T1000 (cell line): ENCODE measurements at places on chromosomes 1 and 21.

DNA sequence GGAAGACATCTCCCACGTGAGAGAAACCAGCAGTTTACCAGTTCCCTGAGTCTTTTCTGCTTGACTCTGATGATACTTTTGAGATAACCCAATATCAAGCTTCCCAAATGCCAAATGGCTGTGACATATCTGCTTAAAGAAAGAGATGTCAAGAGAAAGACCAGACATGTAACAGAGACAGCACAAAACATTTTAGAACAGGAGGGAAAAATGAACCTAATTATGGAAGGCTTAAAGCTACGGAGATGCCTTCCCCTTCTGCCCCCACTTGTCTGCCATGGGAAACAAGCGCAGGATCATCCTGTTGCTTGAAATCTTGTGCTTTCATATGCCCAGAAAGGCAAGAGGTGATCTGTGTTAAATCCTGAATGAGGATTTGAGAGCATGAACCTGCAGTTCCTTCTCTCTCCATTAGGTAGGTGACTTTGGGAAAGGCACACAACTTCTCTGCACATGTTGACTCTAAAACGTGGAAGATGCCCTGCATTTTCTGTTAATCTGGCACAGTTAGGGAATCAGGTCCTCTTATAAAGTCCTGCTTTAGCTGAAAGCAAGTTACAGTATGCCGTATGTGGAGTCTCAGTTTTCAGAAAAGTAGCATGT is 46.7 kb upstream of the MTR start:
- DNase-seq: no peak

- DNase-seq: no peak
Observed at GRCh38 chr1:171221665-171222591, 26.4 kb upstream of the FMO1 start.

- peak; percentile 79 for DNase-seq
Observed at GRCh38 chr1:39933956-39934941, 20.7 kb upstream of the MFSD2A start.

DNA sequence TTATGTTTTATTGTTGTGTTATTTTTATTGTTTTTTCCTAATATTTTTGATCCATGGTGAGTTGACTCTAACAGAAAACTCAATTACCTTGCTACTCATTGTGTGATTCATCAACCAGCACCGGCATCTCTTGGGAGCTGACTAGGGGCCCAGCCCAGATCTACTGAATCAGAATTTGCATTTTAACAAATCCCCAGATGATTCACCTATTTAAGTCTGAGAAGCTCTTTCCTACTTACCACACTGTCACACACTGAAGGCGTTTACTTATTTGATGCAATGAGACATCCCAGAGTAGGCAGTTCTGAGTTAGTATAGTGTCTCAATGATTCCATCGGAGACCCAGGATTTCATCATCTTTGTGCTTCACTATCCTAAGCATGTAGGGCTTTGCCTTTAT is 416.6 kb downstream of the RWDD3 start:
- peak; percentile 64 for DNase-seq

- DNase-seq: no peak
Observed at GRCh38 chr1:154863315-154864174, 6.5 kb downstream of the KCNN3 start.

DNA sequence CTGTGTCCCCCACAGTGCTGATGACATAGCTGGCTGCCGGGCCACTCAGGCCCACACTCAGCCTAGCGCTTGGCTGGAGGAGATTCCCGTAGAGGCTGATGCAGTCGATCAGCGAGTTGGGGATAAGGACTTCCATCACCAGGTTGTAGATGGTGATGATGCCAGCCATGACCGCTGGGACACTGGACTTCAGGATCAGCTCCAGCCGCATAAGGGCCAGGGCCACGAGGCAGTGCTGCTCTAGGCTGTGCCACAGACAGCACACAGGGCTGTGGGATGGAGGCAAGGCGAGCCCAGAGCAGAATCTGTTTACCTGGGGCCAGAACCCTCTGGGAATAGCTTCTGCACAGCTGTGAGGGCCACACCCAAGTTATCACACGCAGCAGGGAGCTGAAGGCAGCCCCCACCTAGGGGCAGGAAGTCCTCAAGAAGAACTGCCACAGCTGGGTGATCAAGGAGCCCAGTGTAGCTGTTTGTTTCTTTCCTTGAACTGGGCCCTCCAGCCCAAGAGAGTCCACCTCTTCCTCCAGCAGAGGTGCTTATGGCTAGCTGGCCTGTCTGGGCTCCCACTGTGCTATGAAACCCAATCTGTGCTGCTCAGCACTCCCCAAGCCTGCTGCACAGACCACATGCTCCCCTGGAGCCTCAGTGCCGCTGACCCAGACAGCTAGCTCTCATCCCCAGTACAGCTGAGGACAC is 6.2 kb downstream of the SLC2A1 start:
- no peak for DNase-seq

DNA sequence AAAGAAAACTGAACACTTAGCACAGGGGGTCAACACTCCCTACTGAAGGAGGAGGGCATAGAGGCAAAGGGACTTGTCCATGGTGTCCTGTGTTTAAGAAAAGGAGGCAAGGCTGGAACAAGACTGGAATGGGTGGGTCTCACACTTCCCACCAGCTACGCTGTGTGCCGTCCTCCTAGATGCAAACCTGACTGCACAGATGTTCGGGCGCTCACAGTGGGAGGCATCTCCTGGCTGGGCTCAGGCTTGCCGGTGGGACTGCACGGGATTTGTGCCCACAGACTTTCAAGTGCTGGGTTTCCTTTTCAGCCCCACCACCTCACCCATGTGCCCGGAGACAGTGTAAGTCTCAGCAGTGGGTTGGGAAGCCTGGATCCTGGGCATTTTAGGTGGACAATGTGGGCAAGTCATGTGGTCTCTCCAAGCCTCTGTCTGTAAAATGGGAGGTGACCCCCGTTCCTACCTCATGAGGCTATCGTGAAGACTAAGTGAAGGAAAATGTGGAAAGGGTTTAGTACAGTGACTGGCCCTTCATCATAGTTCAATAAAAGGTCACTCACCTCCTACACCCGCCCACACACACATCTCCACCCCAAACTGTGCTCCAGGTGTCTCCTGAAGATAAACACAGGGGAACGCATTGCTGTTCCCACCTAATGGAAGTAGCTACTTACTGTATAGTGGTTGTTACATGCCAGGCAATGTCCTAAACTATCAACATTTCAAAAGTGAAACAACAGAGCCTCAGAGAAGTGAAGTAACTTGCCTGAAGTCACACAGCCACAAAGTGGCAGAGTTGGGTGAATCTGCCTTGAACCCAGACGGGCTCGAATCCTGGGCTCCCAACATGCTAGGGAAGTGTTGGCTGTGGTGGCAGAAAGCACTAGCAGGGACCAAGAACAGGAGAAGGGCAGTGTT is 36.0 kb downstream of the ATP1A1 start:
- DNase-seq: no peak

- DNase-seq: peak; percentile 69
Observed at GRCh38 chr1:28259934-28260802, 850 bp downstream of the SESN2 start.

DNA sequence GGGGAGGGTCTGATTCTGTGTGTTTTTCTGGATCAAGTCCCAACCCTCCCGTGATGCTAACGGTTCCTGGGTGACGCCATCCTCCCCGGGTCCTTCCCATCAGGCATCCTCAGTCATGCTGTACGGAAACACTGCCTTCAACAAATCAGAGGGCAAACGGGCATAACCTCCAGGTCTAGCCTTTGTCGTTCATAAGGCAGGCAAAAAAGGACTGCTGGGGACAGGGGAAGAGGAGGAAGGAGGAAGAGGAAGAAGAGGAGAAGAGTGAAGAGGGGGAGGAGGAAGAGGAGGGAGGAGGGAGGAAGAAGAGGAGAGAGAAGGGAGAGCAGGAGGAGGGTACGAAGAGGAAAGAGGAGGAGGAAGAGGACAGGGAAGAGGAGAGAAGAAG is 84.4 kb downstream of the ITPKB start:
- DNase-seq: no peak

DNA sequence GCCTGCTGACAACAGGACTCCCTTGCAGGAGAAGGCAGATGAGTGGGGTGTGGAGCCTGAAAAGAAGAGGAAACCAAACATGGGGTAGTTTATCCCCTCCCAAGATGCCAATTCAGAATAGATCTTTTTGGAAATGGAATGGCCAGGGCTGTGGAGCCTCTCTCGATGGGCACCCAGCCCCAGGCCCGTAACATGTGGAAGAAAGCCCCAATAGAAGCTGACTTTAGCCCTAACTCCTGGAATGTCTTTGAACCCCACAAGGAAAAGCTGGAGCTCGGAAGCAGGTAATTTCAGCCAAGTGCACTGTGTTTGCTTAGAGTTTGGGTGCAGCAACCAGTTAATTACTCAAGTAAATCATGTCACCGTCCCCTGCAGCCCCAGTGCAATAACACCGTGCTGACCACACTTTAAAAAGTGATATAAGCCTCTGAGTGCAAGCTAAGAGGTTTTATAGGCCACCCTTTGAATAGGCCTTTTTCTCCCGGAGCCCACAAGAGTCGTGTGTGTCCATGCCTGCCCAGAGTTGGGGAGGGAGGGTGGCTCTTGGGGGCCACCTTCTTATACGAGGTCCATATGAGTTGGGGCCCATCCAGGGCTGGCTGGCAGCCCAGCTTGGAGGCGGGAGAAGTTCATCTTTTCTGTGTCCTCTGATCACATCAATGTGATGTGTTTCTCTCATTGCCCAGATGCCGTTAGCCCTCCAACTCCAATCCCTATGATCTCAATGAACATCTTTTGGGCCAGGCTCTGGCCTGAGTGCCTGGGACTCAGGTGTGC is 153.2 kb downstream of the TRABD2B start:
- no peak for DNase-seq

- no peak for DNase-seq
Observed at GRCh38 chr1:70405780-70406416, 5.2 kb upstream of the CTH start.

GRCh38 chr1:247357781-247358211 is 26.1 kb upstream of the ZNF496 start:
- DNase-seq: no peak

GRCh38 chr1:111221633-111222291 is 5.8 kb upstream of the CHI3L2 start:
- no peak for DNase-seq

GRCh38 chr1:48224791-48225190 is 2.3 kb downstream of the SLC5A9 start:
- DNase-seq: no peak

- no peak for DNase-seq
Observed at GRCh38 chr1:18144916-18145647, 37.5 kb downstream of the IGSF21 start.

DNA sequence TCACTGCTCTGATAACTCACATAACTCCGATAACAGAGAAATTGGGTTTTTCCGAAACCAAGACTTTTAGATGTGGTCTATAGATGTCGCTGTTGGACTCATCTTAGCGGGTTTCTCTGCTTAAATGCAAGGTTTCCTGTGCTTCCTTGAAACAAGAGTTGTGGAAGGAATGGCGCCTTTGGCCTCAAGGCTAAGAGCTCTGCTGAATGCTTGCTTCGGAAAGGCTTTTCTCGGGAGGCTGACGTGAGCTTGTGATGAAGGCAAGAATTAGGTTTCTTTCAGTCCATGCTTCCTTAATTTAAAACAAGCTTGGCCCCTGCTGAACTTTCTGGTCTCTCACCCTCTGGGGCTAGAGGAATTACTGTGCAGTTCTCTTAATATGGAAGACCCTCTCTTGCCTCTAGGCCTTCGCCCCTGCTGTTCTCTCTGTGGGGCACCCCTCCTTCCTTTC is 113.5 kb downstream of the MAP3K21 start:
- DNase-seq: no peak

DNA sequence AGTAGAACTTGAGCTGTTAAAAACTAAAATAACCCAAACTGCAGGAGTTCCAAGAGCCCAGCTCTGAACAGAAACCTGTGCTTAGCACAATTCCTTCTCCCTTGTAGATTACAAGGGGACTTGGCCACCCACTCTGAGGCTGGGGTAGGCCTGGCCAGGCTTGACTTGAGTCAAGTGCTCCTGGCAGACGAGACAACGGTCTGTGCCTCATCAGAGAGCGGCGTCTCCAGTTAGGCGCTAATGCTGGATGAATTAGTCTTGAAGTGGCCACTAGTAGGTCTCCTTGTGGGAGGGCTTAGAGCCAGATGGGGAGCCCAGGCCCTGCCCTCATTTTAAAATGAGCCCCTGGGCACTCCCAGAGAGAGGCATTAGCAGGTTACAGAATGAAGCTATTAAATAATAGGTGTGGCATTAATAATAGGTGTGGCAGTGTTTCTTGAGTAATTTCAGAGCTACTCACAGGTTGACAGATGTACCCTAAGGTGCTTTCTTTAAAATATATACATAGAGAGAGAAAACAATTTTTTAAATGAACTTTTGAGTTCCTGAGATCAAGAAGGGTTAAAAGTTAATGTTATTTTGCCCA is 1.1 kb downstream of the EEIG2 start:
- peak; percentile 1 for DNase-seq

DNA sequence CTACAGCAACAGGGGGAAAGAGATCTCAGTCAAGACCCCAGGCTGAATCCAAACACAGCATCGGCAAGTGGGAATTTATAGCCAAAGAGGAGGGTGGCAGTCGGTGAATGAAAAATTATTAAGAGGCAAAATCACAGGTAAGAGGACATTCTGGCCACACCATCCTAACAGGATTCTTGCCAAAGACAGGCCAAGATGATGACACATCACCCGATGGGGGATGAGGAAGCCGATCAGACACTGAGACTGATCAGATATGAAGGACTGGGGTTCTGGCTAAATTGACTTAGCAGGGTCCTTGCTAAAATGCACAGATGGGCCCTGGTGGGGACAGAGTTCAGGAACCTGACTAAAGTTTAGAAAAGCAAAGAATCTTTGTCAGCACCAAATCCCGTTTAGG is 402.2 kb downstream of the SMYD3 start:
- DNase-seq: no peak

DNA sequence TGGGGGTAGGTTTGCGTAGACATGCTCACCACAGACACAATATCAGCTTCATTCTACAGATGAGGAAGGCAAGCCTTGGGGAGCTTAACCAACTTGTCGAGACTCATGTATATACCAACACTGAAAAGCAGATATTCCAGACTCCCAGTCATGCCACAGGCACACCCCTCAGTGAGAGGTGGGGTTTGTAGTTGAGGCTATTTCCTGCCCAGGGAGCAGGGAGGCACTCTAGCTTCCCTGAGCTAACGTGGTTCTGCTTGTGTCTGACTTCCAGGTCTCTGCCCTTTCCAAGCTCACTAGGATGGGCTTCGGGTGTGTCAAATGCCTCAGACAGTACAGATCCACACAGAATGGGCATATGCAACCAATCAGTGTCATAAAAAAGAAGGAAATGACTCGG is 122.3 kb upstream of the RUNX1 start:
- DNase-seq: no peak

DNA sequence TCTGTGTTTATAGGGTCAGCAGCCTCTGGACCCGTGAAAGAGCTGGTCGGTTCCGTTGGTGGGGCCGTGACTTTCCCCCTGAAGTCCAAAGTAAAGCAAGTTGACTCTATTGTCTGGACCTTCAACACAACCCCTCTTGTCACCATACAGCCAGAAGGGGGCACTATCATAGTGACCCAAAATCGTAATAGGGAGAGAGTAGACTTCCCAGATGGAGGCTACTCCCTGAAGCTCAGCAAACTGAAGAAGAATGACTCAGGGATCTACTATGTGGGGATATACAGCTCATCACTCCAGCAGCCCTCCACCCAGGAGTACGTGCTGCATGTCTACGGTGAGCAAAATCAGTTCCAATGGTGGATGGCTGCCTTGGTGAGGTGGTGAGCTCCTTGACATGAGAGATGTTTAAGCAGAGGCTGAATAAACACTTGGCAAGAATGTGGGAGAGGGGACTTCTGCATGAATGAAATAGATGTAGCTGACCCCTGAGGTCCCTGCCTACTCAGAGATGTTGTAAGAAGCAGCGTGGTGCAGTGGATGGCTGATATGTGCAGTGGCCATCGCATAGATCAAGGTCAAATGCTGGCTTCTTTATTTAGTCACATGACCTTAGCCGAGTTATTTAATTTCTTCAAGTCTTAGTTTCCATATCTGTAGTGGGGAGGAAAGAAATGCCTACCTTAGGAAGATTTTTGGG is 9.3 kb downstream of the SLAMF7 start:
- no peak for DNase-seq
